ENCODE measurements at places on chromosomes 12 and 14.
A peak's percentile ranks its signal among the peaks of the same experiment; 100 is the strongest.

- DNase-seq: peak; percentile 95
Measured at GRCh38 chr12:47881826-47882427, 22.9 kb downstream of the VDR start.

GRCh38 chr12:42981379-42981778, 391.8 kb upstream of the PRICKLE1 start:
- DNase-seq: peak; percentile 35

DNA sequence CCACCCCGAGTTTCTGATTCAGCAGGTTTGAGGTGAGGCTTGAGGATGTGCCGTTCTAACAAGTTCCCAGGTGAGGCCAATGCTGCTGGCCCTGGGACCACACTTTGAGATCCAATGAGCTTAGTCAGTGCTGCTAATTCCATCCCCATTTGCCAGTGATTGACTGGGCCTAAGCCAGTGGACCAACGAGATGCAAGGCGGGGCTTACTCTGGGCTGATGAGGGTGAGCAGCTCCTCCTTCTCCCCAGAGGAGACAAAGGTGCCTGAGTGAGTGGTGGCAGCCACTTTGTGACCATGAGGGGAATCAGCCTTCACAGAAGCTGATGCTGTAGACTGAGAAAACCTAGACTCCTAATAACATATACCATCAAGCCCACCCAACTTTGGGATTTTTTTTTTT, 23.1 kb upstream of the HNF1A start:
- DNase-seq: peak; percentile 40

GRCh38 chr12:48296586-48297282, 54.0 kb downstream of the ZNF641 start:
- DNase-seq: peak; percentile 88

- peak; percentile 62 for DNase-seq
Measured at GRCh38 chr12:47946413-47947323, 16.7 kb upstream of the TMEM106C start.

GRCh38 chr14:92513966-92514843, 624 bp downstream of the RIN3 start:
- peak; percentile 40 for DNase-seq

- DNase-seq: no peak
Measured at GRCh38 chr12:121705514-121705913, 7.0 kb upstream of the TMEM120B start.

DNA sequence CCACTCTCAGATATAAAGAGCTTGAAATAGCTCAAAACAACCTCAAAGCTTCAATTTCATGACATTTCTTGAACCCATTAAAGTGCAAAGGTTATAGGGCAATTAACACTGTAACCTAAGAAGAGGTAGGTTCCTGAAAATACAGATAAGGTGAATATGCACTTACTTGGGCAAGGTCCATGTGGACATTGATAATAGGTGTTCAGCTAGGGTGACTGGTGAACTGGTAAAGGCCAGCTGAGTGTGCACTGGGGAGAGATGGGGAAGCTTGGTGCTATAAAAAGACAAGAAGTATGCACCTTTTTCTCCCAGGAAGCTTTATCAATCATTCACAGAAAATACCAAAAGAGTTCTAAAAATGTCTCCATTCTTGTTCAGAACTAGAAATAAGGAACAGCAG, 418.6 kb downstream of the SLC16A7 start:
- peak; percentile 19 for DNase-seq

GRCh38 chr12:29103539-29103974, 45.5 kb upstream of the FAR2 start:
- DNase-seq: no peak

DNA sequence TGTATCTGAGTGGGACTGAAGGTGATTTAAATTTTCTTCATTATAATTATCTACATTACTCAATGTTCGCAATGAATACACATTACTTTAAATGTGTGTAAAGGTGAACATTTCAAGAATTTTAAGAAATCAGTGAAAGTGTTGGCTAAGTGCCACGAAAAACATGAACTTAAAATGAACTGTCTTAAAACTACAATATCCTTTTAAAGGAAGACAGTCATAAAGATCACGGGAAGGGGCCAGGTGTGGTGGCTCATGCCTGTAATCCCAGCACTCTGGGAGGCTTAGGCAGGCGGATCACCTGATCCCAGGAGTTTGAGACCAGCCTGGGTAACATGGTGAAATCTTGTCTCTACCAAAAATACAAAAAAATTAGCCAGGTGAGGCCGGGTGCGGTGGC, 11.2 kb downstream of the MOK start:
- DNase-seq: peak; percentile 57

GRCh38 chr12:12872139-12872933, 19.0 kb upstream of the GPRC5A start:
- peak; percentile 90 for DNase-seq

DNA sequence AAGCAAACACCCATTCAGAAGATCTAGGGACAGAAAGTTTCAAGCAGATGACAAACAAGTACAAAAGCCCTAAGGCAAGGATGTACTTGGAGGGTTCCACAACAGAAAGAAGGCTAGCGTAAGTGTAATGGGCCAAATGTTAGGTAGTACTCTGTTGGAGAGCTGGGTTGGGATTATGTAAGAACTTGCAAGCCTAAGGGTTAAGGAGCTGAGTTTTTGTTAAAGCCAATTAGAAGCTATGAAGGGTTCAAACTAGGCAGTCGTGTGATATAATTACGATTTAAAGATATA, 41.4 kb downstream of the HECTD1 start:
- no peak for DNase-seq
